ENCODE measurements at places on chromosomes 1 and 21. TPM values are rescaled to one million over a fixed set of nuclear protein-coding genes. Genes with fewer than 3 reads are reported as not detected.

DNA sequence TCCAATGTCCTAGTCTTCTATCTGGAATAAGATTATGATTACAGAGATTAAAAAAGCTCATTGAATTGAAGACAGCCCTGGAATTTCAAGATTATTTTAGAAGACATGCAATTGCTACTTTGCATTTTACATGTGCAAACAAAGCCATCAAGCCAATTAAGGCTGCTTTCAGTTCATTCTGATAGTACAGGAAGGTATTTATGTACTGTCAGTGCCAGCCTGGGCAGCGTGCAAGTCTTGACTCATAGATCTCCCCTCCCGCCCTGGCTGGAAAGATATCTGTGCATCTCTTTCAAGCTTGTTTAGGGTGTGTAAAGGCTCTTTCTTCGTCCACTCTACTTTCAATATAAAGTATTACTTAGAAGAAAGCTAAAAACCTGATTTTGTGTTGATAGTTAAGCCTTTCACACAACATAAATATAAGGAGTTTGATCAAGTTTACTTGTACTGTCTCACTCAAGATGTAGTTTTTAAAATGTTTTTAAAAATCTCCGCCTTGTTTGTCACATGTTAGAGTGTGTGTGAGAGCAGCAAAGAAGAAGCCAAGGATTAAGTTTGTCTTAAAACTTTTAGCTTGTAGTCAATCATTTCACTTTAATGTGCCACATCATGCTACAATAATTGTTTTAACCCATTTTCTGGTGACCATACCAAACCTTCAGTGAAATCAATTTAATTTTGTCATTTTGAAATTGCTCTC, 13.6 kb upstream of the LYPLAL1 start:
- no peak for DNase-seq

The PPM1J gene
- total RNA-seq = 4.2 TPM

DNA sequence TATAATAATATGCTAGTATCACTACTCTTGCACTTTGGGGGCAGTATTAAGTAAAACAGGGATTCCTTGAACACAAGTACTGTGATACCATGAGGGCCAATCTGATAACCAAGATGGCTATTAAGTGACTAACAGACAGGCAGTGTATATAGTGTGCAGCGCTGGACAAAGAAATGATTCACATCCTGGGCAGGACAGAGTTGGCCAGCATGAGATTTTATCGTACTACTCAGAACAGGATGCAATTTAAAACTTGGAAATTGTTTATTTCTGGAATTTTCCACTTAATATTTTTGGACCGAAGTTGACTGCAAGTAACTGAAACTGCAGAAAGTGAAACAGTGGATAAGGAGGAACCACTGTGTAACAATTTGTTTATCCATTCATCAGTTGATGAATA, 74.6 kb downstream of the DNTTIP2 start:
- DNase-seq = no peak

DNA sequence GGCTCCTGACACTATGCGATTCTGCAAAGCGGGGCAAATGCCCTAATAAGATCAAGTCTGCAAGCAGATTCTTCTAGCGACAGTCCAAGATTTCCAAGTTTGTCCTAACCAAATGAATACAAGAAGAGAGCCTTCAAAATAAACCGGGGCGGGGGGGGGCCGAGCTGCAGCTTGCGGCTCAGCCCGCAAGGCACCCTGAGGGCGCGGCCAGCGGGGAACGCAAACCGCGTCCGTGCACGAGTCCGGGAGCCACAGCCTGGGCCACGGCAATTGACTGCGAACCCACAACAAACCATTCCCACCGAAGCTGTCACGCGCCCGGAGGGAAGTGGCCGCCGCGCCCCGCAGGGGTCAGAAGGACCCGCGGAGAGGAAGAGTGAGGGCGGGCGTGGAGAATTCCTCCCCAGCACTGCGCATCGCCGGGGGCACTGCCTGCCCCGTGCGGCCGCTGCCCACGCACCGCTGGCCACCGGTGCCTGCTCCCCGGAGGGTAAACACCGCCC, 687 bp downstream of the TGFBR3 start:
- peak; percentile 42 for DNase-seq

- DNase-seq = no peak
Measured at GRCh38 chr1:211736351-211736915, 61.0 kb upstream of the NEK2 start.

DNA sequence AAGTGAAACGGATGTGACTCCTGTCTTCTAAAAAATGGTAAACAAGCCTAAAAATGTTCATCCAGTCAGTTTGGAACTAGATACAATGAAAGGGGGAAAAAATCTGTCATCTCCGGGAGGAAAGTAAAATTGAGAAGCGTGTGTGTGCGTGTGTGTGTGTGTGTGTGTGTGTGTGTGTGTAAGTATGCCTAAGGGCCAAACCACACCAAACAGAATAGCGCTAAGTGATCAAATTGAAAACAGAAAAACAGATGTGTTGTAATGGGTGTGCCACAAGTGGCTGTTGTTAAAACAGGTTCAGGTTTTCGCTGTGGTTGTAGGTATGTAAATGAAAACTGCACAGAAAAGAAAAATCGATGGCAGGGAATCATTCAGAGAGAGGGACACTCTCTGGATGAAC, 106.7 kb downstream of the RNF220 start:
- no peak for DNase-seq

The TPTE gene
- 0.21 TPM for total RNA-seq

GRCh38 chr1:226871636-226872327, 1.4 kb downstream of the PSEN2 start:
- DNase-seq = no peak

The CELA3B gene
- total RNA-seq = not detected

- DNase-seq = no peak
Measured at GRCh38 chr21:36541721-36542139, 61.8 kb upstream of the CLDN14 start.

- DNase-seq = no peak
Measured at GRCh38 chr1:106875622-106876021, 180.9 kb upstream of the PRMT6 start.

- no peak for DNase-seq
Measured at GRCh38 chr1:206000641-206001339, 2.4 kb downstream of the RAB7B start.

DNA sequence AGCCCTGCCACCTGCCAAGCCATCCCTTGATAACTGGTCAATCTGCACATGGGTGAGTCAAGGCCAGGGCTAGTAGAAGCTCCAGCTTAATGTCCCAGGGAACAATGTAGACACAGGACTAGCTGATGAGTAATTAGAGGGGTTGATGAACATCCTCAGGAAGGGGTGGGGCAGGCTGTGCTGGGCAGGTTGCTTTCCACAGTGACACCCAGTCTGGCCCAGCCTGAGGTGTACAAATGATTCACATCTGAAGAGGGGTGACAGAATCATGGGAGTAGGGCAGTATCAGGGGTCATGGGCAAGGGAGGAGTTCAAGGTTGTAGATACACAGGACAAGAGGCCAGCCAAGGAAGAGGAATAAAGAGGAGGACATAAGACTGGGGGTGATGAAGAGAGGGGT, 4.3 kb downstream of the LPAR3 start:
- no peak for DNase-seq

The CHD1L gene
- total RNA-seq = 41.1 TPM

The ACOT11 gene
- total RNA-seq = 17.1 TPM

The SCCPDH gene
- 21.2 TPM for total RNA-seq

The RRP1B gene
- total RNA-seq = 9.7 TPM

- no peak for DNase-seq
Measured at GRCh38 chr1:66357478-66358197, 176.3 kb upstream of the SGIP1 start.

The LCE1A gene
- total RNA-seq = not detected

- DNase-seq = no peak
Measured at GRCh38 chr21:31409831-31410487, 65.9 kb upstream of the TIAM1 start.

- no peak for DNase-seq
Measured at GRCh38 chr1:193355626-193356025, 169.2 kb upstream of the B3GALT2 start.

DNA sequence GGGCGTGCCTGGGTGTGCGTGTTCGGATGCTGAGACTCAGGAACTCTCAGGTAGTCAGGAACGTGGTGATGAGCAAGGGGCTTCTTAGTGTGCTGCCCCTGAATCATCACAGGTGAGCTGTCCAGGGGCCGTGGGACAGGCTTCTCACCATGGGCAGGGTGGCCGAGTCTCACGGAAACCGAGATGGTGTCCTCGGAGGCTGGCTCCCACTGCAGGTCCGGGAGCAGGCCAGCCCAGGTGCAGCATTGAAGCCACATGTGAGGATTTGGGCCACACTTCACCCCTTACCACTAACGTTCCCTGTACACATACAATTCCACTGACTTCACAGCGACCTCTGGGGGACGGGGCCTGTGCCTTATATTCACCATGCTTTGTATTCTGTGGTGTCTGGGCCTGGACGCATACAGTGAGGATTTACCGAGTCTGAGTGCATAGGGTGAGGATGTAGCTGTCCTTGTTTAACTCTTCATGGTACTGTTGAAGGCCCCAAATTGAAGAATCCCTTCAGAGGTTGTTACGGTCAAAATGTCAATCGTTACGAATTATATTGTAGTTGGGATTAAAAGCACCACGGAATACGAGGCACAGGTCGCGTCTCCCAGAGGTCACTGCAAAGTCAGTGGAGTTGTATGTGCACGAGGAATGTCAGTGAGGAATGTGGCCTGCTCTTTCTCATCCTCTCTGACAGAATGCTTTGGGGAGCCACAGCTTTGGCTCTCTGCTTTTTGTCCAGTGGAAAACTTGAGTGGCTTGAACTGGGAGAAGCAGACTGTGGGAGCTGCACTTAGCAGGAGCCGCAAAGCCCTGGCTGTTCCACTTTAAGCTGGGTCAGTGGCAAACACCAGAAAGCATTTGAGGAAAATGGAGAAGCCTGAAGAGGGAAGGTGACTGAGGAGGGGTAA, 95.3 kb downstream of the MTR start:
- peak; percentile 32 for DNase-seq

The JMJD4 gene
- total RNA-seq = 21.7 TPM

DNA sequence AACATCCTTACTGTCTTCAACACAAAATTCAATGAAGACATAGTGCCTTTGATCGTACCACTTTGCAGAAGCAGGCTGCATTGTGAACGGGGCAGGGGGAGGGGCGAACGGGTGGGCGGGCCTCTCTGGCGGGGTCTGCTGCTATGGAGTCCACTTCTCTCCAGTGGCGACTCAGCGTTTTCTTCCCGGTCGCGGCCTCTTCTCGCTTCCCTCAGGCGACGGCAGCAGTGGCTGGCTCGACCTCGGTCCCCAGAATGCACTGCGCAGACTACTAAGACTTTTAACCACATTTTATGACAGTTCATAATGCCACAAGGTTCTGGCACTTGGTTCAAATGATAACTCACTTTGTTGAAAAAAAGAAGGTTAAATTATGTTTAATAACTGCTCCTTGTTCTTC, 21.2 kb downstream of the GBP2 start:
- DNase-seq = no peak

- no peak for DNase-seq
Measured at GRCh38 chr1:34188418-34188817, 11.7 kb downstream of the C1orf94 start.

The PTPN22 gene
- 2.3 TPM for total RNA-seq

DNA sequence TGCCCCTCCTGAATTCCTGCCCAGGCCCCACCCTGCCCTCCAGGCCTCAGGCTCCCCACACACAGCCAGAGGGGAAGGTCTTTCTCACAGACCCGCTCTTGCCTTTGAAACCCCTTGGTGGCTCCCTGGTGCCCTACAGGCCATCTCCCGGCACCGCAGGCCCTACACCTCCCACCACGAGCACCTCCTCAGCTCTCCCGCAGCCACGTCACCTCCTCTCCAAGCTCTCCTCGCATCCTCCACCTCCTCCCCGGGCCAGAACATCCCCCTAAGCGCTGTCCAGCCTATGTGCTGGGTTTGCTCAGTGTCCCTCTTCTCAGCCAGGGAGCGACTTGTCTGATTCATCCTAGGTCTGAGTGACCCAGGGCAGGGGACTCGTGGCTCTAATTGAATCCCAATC, 66.4 kb downstream of the DMRTB1 start:
- no peak for DNase-seq

The FCRL4 gene
- not detected for total RNA-seq

- no peak for DNase-seq
Measured at GRCh38 chr1:207463021-207463420, 8.9 kb downstream of the CR2 start.

- peak; percentile 55 for DNase-seq
Measured at GRCh38 chr1:160083968-160084770, 2.8 kb downstream of the KCNJ9 start.

The NUAK2 gene
- total RNA-seq = not detected

- DNase-seq = no peak
Measured at GRCh38 chr1:74470936-74471335, 41.5 kb downstream of the LRRC53 start.

The CHI3L2 gene
- 0.77 TPM for total RNA-seq

The LRRC38 gene
- total RNA-seq = not detected

DNA sequence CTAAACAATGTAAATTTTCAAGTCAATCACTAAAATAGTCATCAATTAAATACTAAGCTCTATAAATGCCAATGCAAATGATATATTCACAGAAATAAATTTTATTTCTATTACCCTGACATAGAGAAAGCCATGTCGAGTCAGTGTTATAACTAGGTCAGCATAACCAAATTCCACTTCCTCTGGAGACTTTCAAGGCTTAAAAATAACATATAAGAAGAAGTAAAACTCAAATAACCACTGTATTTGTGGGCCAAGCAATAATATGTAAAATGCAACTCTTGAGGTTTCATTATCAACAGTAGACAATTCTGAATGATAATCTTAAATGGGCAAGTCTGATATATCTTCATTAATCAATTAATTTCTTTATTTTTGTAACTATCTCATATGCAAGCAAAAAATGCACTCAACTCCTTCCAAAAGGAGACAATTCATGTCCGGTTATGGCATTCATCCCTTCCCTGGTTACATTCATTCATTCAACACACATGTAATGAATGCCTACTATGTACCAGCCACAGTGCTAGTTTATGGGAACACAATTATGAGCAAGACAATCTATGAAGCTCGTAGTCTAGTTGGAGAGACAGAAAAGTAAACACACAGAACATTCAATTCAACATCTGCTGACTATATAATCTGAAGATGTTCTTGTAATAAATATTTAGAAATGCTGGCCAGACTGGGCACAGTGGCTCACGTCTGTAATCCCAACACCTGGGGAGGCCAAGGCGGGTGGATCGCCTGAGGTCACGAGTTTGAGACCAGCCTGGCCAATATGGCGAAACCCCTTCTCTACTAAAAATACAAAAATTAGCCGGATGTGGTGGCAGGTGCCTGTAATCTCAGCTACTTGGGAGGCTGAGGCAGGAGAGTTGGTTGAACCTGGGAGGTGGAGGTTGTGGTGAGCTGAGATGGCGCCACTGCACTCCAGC, 37.1 kb upstream of the CAP1 start:
- no peak for DNase-seq

The CYP4A11 gene
- total RNA-seq = not detected

The GLMN gene
- 24.6 TPM for total RNA-seq

The GNAT2 gene
- not detected for total RNA-seq

GRCh38 chr1:5264476-5264875, 610.1 kb downstream of the AJAP1 start:
- no peak for DNase-seq

- no peak for DNase-seq
Measured at GRCh38 chr21:27513825-27514224, 546.9 kb upstream of the ADAMTS5 start.

The CR1 gene
- 2.9 TPM for total RNA-seq

- DNase-seq = no peak
Measured at GRCh38 chr21:42855937-42856335, 23.4 kb downstream of the WDR4 start.

Data from uterus (tissue), 4 donors.